ENCODE measurements at places on chromosomes 11 and 22. TPM values are rescaled to one million over a fixed set of nuclear protein-coding genes. Genes with fewer than 3 reads are reported as not detected.

CWF19L2 gene
- 9.3 TPM for total RNA-seq

CARS1 gene
- 87.6 TPM for total RNA-seq

DNA sequence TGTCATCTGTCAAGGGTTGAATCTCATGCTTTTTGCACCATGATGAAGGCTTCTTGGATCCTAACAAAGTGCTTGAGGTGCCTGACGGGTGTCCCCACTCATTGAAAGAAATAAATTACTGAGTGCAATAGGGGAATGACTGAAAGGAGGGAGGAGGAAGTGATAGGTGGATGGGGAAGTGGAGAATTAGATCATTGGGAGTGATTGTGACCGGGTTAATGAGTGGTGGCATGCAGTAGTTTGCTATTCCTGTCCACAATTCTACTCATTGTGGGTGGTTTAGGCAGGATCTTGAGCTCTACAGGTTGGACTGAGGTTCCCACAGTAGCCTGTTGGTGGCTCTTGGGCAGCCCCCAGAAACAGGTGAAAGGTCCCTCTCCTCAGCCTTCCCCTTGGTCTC, 44.3 kb downstream of the THAP12 start:
- no peak for DNase-seq

DNA sequence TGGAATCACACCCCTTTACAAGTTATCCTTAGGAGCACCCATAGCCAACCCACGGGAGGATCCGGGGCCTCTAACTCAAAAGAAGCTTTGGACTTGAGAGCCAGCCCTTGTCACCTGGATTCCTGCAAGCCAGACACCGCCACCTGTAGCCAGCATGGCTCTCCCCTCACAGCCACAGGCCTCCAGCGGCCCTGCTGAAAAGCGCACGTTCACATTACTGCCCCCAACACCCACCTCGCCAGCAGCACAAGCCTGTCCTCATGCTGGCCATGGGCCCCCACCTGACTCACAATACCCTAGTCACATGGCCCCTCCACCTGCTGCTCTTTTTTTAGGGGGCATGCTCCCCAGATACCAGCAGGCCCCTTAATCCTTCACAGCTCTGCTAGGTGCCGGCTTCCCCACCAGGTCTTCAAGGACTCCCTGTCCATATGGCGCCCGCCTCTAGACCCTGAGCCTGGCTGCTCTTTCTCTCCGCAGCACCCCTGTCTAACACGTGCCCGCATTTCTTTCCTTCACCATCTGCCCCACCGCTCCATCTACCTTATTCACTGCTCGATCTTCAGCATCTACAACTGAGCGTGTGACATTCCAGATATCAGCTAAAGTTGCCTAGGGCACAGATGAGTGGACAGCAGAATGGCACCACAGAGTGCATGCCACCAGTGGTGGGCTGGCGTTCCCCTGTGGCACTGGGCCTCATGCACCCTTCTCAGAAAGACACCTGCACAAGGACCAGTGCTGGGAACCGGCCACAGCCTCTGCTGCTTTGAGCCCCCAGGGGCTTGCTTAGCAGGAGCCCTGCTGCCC, 6.6 kb downstream of the CARS1 start:
- DNase-seq = no peak

- DNase-seq = no peak
These were observed 434.3 kb downstream of the RAB38 start for GRCh38 chr11:87740968-87741367.

DNA sequence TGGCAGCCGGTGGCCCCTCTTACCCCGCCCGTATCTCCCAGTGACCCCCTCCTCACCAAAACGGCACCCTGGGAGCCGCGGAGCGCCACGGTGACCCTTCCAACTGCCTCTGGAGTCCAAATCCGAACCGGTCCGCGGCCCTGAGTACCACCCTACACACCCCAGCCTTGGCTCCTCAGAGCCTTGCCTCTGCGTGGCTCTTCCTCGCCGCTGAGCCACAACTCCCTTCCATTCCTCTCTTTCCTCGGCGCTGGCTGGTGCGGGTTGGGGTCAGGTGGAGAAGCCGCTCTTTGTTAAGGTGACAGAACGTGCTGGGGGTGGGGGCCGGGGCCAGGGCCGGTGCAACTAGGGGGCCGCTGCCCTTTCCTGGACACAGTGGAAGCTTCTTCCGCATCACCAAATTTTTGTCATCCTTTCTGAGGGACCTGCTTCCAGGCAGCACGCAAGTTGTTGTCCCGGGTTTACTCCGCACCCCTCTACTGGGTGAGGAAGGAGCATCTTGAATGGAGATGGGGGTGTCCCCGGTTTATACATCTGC, 6.5 kb downstream of the ALX4 start:
- no peak for DNase-seq
